Stimulated activated CD4-positive, alpha-beta T cell treated with anti-CD3 and anti-CD28 coated beads, Interleukin-12 subunit alpha, Interleukin-12 subunit beta, amount 100 ng/mL, for 48 hours (primary cell): ENCODE measurements at places on chromosomes 5 and 9.

- no peak for DNase-seq
These were observed 28.4 kb downstream of the SKP1 start for GRCh38 chr5:134148316-134148715.

DNA sequence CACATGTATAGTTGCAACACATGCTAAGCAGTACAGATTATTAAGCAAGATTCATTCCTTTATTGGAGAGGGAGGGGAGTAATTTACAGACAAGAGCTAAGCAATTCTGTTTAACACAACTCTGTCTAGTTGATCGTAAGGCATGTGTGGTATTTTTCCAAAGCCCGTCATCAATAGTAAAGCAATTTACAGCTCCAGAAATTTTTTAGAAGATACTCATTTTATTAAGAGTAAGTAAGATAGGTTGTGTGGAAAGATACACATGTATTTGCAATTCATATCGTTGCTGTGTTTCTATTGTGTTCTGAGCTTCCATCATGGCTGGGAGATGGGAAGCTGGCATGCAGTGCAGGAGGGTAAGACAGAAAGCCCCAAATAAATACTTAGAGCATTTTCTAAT is 289.2 kb upstream of the TMEM161B start:
- no peak for DNase-seq

- no peak for DNase-seq
These were observed 34.1 kb downstream of the MCCC2 start for GRCh38 chr5:71621268-71621667.

GRCh38 chr5:14869668-14870164 is 1.9 kb downstream of the ANKH start:
- peak; percentile 31 for DNase-seq

DNA sequence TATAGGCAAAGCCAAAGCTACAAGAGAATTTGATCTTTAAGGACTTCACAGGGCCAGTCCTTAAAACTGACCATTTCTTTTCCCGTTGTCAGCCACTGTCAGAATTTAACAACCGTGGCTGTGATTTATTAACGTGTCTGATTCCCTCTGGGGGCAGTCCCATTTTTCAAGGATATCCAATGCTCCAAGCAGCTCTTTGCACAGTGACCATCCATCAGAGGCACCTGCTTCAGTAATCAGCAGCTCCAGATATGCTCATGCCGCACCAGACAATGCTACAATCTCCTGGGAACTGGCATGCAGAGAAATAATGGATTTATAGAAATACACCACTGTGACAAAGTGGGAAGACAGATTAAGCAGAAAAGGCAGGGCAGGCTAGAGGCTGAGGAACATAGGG is 163.3 kb upstream of the PPP1R2B start:
- DNase-seq: no peak

- no peak for DNase-seq
These were observed 44.9 kb downstream of the MACROH2A1 start for GRCh38 chr5:135353952-135354721.

DNA sequence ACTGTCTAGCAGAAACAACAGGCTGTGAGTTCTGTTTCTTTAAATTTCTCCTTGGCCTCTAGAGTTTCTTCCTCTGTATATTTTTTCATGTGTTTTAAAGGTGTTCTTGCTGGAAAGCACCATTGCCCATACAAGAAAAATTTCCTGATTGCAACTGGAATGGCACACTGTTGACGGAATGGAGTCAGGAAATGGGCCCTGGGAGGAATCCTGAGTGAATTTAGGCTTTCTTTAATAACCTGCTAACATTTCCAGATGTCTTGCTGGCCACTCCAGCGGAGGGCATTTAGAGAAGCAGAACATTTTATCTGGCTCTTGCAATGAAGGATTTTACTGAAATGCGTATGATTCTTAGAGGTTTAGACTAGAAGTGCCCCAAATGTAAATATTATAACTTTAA is 736.3 kb downstream of the TAF11L14 start:
- no peak for DNase-seq

DNA sequence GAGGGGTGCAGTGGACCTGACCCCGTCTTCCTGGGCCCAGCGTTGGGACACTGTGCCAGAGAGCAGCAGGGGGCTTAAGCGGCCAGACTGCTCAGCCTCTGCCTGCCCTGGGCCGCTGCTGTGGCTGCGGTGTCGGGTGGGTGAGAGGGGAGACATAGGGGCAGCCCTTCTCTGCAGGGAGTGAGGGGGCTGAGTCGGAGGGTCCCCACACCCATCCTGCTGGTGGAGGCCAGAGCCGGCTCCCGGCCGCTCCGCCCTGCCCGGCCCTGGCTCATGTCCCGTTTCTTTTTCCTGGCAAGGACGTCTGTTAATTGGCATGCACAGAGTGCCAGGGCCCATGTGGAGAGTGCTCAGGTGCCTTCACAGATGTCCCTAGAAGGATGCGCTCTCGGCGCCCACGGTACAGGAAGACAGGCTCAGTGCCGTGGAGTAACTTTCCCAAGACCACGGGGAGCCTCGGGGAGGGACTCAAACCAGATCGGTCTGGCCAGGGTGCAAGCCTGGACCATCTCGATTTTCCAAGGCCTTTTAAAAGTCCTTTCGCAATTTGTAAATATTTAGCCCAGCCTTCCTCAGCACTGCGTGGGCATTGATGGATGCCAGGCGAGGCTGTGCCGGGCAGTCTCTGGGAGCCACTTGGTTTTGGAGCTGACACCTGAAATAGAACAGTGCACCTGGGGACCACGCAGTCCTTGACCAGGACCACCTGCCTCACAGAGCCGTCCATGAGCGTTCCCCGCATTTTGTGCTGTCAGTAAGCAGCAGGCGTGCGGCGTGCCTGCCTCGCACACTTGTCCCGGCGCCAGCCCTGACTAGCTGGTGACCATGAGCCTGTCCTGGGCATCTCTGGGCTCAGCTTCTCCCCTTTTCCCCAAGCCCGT is 60.9 kb downstream of the RXRA start:
- no peak for DNase-seq

DNA sequence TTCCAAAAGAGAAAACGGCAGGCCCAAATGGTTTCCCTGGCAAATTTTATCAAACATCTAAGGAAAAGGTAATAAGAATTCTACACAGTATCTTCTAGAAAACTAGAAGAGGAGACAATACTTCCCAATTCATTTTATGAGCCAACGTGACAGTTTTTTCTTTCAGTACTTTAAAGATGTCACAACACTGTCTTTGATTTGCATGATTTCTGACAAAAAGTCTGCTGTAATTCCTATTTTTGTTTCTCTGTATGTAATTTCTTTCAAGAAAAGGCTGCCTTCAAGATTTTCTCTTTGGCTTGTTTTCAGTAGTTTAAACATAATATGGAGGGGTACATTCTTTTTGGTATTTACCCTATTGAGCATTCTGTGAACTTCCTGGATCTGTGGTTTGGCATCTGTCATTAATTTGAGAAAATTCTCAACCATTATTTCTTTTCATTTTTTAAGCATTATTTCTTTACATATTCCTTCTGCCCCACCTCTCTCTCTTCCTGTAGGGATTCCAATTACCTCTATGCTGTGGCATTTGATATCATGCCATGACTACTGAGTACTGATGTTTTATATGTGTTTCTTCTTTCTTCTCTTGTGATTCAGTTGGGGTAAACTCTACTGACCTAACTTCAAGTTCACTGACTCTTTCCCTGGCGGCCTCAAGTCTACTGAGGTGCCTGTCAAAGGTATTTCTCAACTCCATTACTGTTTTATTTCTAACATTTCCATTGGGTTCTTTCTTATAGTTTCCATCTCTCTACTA is 32.2 kb downstream of the ANKS6 start:
- no peak for DNase-seq

GRCh38 chr5:132298298-132299212 is 4.4 kb downstream of the SLC22A4 start:
- DNase-seq: no peak
